ENCODE measurements at places on chromosomes 12 and 14.

GRCh38 chr14:95250936-95251335 lies 68.8 kb downstream of the CLMN start:
- no peak for DNase-seq

DNA sequence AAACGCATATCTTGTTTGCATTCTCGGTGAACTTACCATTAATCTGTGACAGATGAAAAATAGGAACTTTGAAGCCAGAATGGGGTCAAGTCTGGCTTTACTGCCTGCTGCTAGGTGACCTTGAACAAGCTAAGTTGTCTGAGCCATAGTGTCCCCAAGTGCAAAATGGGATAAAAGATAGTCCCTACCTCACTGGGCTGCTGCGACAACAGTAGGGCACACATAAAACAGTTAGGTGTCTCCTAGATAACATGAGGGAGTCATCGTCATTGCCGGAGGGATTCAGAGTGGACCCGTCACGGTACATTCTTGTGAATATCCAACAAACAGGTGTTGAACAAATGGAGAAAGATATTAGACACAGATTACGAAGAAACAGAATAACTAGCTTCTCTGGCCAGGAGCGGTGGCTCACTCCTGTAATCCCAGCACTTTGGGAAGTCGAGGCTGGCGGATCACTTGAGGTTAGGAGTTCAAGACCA lies 71.2 kb downstream of the NINJ2 start:
- DNase-seq, result no peak

DNA sequence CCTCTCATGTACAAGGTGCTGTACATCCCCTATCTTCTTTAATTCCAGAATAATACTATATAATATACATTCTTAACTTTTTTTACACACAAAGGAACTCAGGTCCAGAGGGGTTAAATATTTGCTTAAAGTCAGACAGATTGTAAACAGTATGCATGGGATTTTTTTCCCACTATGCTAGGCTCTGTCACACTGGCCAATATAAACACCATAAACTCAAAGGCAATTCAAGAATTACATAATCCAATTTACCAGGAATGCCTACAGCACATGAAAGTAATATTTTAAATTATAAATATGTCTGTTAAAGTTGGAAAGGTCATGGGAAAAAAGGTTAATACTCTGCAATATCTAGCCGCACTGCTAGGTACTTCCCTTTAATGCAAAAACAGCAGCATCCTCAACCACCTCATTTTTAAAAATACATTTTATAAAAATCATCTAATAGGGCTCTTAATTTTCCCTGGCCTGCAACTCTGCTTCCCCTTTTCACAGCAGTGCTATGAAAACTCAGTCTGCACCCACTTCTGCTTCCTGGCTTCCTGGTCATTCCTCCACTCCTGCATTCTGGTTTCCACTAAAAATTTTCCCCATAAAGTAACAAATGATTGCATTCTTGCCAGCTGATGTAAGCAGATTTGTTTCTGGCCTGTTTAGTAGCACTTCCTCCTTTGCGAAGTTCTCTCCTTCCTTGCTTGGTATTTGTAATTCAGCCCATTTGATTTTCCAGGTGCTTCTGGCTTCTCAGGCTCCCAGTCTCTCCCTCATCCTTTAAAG lies 128.1 kb downstream of the ITPR2 start:
- DNase-seq, result no peak

DNA sequence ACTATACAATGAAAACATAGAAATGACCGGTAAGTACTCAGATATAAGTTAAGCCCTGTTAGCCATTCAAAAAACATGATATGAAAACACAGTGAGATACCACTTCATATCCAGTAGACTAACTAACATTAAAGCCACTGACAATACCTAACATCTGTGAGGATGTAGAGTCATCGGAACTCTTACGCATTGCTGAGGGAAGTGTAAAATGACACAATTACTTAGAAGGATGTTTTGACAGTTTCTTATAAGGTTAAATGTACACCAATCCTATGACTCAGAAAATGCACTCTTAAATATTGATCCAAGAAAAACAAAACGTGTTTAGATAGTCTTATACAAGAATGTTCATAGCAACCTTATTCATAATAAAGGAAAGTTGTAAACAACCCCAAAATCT lies 782.9 kb downstream of the BCL11B start:
- no peak for DNase-seq

Data from stimulated activated CD8-positive, alpha-beta memory T cell treated with anti-CD3 and anti-CD28 coated beads, Interleukin-4, amount 100 ng/mL, for 4 hours (primary cell).